ENCODE measurements at places on chromosomes 4 and X. TPM values are rescaled to one million over a fixed set of nuclear protein-coding genes. Genes with fewer than 3 reads are reported as not detected.

The ASMTL gene
- total RNA-seq: 15.6 TPM

The CXCL11 gene
- not detected for total RNA-seq

The IGSF1 gene
- not detected for total RNA-seq

DNA sequence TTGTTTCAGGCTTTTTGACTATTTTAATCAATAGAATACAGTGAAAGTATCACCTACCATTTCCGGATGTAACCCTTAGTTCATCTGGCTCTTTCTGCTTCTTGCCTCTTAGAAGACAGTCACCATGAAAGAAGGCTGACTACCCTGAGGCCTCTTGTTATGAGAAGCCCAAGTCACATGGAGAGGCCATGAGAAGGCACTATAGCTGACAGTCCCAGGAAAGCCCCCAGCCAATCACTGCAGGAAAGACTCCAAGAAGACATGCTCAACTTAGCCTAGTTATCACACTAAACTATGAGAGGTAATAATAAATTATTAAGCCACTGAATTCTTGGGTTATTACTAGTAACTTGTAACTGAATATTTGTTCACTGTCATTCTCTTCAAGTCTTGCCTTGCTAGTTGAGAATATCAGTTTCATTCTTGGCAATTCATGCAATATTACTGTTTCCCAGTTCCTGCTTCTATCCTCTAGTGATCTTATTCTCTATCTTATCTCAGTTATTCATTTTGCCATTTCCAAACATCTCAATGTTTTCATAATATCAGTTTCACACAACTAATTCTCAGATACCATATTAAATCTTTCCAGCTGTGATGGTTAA is 57.1 kb upstream of the GUCY1A1 start:
- DNase-seq: no peak

DNA sequence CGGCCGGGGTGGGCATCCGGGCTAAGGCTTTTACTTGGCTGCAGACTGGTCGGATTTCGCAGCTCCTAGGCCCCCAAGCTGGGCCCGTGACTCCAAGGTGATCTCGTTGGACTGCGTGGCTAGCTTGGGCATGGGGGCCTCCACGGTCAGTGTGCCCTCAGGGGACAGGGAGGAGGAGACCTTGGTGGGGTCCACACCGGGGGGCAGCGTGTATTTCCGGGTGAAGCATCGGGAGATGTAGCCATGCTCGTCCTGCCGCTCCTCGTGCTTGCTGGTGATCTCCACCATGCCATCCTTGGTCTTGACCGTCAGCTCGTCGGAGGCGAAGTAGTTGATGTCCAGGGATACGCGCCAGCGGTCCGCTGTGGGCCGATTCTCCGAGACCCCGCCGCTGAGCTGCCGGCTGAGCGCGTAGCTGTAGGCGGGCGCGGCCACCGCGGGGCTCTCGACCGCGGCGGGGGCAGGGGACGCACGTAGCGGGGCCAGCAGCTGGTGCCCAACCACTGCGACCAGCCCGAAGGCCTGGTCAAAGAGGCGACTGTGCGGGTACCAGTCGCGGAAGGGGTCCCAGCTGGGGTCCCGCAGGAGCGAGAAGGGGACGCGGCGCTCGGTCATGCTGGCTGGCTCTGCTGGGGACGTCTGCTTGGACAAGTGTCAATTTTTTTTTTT is 881 bp upstream of the CACNA1F start:
- DNase-seq: no peak

DNA sequence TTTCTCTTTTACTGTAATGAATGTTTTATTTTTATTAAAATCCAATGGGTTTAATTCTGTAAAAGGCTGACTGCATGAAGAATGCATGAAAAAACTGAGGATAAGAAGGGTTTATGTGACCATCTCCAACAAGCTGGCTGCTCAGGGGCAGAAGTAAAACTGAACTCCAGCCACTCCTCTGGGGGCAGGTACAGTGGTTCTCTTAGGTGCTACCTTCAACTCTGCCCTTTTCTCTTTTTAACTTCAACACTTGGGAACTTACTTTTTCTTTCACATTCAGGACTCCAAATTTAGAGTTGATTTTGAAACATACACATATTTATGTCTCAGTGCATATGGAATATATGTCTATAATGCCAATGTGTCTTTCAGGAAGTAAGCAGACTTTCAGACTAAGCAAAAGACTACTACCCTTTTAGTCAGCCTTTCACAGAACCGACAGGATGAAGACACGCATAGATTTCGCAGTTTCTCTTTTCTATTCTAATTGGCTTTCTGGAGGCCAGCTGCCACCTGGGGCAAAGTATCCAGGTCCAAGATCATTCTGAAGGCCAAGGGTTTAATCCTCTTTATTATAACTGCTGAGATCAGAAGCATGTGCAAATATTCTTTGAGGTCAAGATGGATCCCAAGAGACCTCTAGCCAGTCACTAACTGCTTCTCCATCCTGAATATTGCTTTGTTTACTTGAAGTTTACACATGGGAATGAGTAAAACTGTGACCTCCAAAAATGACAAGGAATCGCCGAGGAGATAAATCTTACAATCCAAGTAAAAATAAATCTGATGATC is 30.7 kb downstream of the HS3ST1 start:
- DNase-seq: no peak

DNA sequence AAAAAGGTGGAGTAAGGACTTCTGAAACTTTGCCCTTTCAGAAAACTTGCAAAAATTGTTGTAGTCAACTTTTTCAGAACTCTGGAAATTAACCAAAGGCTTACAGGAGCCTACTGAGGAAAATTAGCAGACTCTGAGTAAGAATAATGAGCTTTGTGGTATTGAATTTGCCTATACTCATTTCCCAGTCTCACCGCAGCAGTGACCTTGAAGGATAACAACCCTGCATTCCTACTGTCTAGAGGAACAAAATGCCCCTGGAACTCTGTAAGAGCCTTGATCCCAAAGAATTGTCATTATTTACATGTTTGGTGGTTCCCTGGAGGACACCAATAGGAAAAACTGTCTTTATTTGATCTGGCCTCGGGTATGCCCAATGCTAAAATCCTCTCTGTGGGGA is 57.9 kb downstream of the MND1 start:
- DNase-seq: no peak

DNA sequence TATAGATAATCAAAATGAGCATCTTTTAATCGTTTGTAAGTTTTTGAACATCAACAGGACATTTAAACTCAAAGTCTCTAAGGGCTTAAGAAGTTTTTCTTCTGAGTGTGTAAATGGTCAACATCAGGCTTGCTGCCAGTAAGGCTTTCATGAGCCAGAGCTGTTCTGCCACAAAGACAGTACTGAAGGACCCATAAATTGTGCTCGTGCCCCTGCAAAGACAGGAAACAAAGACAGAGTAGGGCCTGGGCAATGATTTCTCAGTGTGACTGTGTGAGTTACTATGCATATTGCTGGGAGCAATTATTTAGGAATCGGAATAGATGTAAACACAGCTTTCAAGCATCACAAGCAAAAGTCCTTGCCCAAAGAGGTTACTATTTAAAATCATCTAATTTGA is 300.0 kb downstream of the IDS start:
- no peak for DNase-seq

DNA sequence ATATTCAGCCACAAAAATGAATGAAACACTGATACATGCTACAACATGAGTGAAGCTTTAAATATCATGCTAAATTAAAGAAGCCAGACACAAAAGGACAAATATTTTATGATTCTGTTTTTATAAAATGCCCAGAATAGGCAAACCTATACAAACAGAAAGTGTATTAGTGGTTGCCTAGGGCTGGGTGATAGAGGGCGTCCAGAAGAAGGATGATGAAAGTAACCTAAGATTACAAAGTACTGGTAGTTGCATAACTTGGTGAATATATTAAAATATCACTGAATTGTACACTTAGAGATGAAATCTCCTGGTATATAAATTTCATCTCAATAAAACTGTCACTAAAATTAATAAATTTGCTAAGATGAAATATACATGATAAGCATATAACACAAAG is 67.5 kb downstream of the FBXW7 start:
- DNase-seq: no peak

- DNase-seq: no peak
Measured at GRCh38 chr4:37745946-37746345, 59.8 kb upstream of the RELL1 start.

GRCh38 chr4:82352825-82353366 is 20.9 kb downstream of the HNRNPD start:
- no peak for DNase-seq

DNA sequence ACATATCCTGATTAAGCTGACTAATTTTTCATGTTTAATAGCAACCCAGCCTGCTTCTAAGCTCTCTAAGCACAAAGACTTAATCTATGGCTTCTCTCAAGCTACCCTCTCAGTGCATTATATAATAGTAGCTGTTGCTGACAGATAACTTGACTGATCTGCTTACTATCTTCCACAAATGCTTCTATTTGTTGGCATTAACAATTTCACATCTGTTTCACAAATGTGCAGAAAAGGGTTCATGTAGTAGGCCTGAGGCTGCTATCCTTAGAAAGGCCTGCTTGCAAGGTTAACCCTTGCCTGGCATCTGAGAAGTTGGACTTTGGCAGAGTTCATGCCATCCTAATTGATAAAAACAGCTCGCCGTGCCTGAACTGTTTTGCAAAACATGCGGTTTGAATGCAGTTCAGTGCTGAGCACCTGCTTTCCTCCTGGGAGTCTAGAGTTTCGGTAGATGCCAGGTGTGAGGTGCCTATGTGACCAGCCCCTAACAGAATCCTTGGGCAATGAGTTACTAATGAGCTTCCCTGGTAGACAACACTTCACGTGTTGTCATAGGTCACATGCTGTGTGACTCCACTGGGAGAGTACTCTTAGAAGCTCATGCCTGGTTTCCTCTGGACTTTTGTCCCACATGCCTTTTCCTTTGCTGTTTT is 68.4 kb downstream of the NSG1 start:
- no peak for DNase-seq

- no peak for DNase-seq
Measured at GRCh38 chr4:20916106-20916505, 215.8 kb downstream of the PACRGL start.

Measured in mucosa of descending colon (tissue), 3 donors.